ENCODE measurements at places on chromosomes 16 and 17. TPM values are rescaled to one million over a fixed set of nuclear protein-coding genes. Genes with fewer than 3 reads are reported as not detected.

MMP28 gene
- total RNA-seq, result 61.6 TPM

RANGRF gene
- total RNA-seq, result 25.0 TPM

CIBAR2 gene
- total RNA-seq, result not detected

SDR42E2 gene
- total RNA-seq, result not detected

CSH1 gene
- not detected for total RNA-seq

CCT6B gene
- total RNA-seq, result 0.62 TPM

HMOX2 gene
- total RNA-seq, result 107 TPM

IGSF6 gene
- 0.15 TPM for total RNA-seq

ACSM2A gene
- total RNA-seq, result not detected

KRTAP3-1 gene
- total RNA-seq, result not detected

ADGRG3 gene
- total RNA-seq, result not detected

UTP18 gene
- total RNA-seq, result 58.3 TPM

C16orf92 gene
- not detected for total RNA-seq

REXO5 gene
- total RNA-seq, result 9.0 TPM

STXBP4 gene
- 5.8 TPM for total RNA-seq

BAHCC1 gene
- total RNA-seq, result 1.8 TPM

TP53TG3C gene
- total RNA-seq, result not detected

UNC119 gene
- total RNA-seq, result 35.6 TPM

BRIP1 gene
- 7.4 TPM for total RNA-seq

All from hair follicular keratinocyte (primary cell).